ENCODE measurements at places on chromosomes 16 and 17. TPM values are rescaled to one million over a fixed set of nuclear protein-coding genes. Genes with fewer than 3 reads are reported as not detected.

- DNase-seq = no peak
Observed at GRCh38 chr16:79402356-79402755, 198.2 kb downstream of the MAF start.

DNA sequence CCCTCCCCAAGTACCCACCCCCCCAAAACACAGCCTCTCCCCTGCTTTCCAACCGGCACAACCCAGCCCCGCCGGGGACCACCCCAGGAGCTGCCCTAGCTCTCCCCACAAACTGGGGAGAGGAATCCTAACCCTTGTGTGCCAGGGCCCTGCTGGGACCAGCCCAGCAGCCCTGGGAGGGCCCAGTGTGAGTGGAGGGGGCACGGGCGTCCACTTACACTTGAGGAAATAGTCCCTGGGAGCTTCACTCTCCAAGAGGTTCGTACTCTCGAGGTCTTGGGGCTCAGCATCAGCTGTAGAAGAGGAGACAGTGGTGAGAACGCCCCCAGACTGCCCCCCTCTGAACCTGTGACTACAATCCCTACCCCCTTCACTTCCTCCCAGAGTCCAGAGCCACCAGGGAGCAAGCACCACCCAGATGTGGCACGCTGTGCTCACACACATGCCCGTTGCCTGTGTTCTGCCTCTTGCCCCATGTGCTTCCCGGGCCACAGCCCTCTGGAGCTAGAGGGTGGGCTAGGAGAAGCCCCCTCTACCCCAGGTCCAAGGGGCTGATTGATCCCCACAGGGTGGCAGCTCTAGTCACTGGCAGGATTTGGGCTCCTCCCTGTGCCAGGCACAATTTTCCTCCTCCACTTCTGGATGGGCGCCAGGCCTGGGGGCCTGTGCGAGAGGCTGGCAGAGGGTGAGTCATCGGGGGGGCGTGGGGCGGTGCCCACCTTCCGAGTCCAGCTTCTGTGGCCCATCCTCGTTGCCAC is 3.0 kb downstream of the TRIM47 start:
- DNase-seq = no peak

- DNase-seq = peak; percentile 31
Observed at GRCh38 chr16:14232106-14232864, 161.2 kb downstream of the MRTFB start.

GRCh38 chr16:3158026-3158509 is 23.2 kb downstream of the ZNF213 start:
- peak; percentile 27 for DNase-seq

GRCh38 chr17:47423406-47424295 is 99.9 kb downstream of the EFCAB13 start:
- no peak for DNase-seq

Gene C16orf74
- 11.3 TPM for total RNA-seq

Gene KCNH6
- not detected for total RNA-seq

Gene ANKRD40CL
- total RNA-seq = 2.9 TPM

Gene ZNF688
- total RNA-seq = 5.1 TPM

Measured in umbilical cord (tissue), 2 donors.